ENCODE measurements at places on chromosomes 4 and X. TPM values are rescaled to one million over a fixed set of nuclear protein-coding genes. Genes with fewer than 3 reads are reported as not detected.

DNA sequence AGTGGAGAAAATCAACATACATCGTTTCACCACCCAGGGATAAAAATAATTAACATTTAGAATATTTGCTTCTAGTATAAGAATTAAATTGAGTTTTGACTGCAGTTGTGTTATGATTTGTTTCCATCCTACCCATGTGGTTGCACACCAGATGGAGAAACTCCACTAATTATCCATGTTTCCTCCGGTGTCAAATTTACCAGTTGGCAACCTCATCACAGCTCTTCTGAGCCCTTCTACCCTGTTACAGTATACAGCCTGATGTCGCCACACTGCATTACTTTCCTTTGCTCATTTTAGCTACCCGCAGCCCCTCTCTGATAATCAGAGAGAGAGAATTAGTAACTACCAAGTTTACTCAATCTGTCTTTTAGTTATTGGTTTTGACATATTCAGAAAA is 411.2 kb downstream of the DTHD1 start:
- no peaks in the 10 kb centered on the region for H3K27me3 ChIP-seq
- H3K27ac ChIP-seq = no peak overlapping the region
- H3K36me3 ChIP-seq = no peaks in the 10 kb centered on the region
- H3K4me3 ChIP-seq = no peak overlapping the region

- H3K27ac ChIP-seq = no peak overlapping the region
- H3K27me3 ChIP-seq = no peaks in the 10 kb centered on the region
- no peak overlapping the region for H3K4me3 ChIP-seq
- no peaks in the 10 kb centered on the region for H3K4me1 ChIP-seq
These were observed 113.3 kb downstream of the LINC00632 start for GRCh38 chrX:140822861-140823260.

GRCh38 chr4:6582889-6583490 is 8.0 kb downstream of the MAN2B2 start:
- no peaks in the 10 kb centered on the region for H3K27me3 ChIP-seq
- peak; percentile 73 for DNase-seq
- no peaks in the 10 kb centered on the region for H3K4me1 ChIP-seq
- H3K4me3 ChIP-seq = peak overlapping the region; percentile 29
- no peak overlapping the region for H3K27ac ChIP-seq
- peaks cover 30% of the 10 kb centered on the region for H3K36me3 ChIP-seq

GRCh38 chrX:101206471-101206870 is 13.1 kb upstream of the DRP2 start:
- no peaks in the 10 kb centered on the region for H3K36me3 ChIP-seq
- H3K27ac ChIP-seq = no peak overlapping the region
- no peaks in the 10 kb centered on the region for H3K27me3 ChIP-seq
- H3K4me3 ChIP-seq = no peak overlapping the region

DNA sequence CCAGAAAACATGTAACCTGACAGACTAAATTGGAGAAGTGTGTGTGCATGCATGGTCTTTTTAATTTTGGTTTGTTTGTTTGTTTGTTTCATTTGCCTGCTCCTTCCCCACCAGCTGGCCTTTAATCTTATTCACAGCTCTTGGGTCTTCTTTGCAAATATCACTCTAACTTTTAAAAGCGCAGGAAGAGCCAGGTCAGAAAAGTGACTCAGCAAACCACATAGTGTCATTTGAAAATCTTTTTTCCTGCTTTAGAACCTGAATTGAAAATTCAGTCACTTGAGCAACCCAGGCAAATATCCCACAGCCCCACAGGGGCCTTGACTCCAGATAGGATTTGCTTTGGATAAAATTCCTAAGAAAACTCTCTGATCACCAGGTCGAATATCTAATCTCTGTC is 4.6 kb downstream of the TMEM255A start:
- no peak overlapping the region for H3K27ac ChIP-seq
- no peaks in the 10 kb centered on the region for H3K4me1 ChIP-seq
- DNase-seq = no peak
- no peaks in the 10 kb centered on the region for H3K36me3 ChIP-seq

- H3K4me3 ChIP-seq = no peak overlapping the region
- no peaks in the 10 kb centered on the region for H3K36me3 ChIP-seq
- no peaks in the 10 kb centered on the region for H3K27me3 ChIP-seq
- no peak for DNase-seq
- no peak overlapping the region for H3K27ac ChIP-seq
- no peaks in the 10 kb centered on the region for H3K4me1 ChIP-seq
These were observed 270.5 kb upstream of the PPARGC1A start for GRCh38 chr4:24160358-24160757.

DNA sequence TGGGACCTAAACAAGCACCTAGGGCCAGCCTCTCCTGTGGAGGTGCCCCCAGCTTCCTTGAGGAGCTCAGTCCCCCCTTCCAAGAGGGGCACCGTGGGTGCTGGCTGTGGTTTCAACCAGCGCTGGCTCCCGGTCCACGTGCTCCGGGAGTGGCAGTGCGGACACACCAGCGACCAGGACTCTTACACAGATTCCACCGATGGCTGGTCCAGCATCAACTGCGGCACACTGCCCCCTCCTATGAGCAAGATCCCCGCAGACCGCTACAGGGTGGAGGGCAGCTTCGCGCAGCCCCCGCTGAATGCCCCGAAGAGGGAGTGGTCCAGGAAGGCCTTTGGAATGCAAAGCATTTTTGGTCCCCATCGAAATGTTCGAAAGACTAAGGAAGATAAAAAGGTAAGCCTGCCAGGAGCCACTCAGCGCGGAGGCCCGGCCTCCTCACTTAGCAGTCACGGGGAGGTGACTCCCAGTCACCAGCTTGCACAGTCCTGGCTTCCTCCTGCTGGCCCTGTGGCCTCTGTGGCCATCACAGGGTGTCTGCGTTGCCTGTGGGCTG is 24.9 kb downstream of the RGS12 start:
- H3K36me3 ChIP-seq = peaks cover 18% of the 10 kb centered on the region
- H3K27ac ChIP-seq = no peak overlapping the region
- no peak overlapping the region for H3K4me3 ChIP-seq
- DNase-seq = peak; percentile 40
- H3K4me1 ChIP-seq = peaks cover 9% of the 10 kb centered on the region

GRCh38 chr4:101027721-101028120 is 319.6 kb downstream of the PPP3CA start:
- peaks cover 16% of the 10 kb centered on the region for H3K36me3 ChIP-seq
- H3K4me3 ChIP-seq = no peak overlapping the region
- no peaks in the 10 kb centered on the region for H3K4me1 ChIP-seq
- H3K27me3 ChIP-seq = no peaks in the 10 kb centered on the region

DNA sequence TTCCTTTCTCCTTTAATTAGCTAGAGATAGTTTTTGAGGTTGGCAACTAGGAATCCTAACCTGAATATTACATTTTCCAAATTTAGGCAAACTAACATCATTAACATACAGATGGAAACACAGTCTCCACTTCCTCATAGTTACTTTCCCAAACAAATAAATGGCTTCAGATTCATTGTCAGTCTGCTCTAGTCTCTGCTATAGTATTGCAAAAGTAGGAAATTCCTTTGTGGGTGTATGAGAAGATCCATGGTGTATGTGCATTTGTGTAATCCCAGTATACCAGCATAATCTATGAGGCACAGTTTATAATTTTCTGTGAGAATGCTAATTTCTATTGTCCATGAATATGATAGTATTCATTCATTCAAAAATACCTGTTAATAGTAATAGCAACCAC is 3.0 kb upstream of the NDP start:
- no peaks in the 10 kb centered on the region for H3K4me1 ChIP-seq
- no peak for DNase-seq
- no peak overlapping the region for H3K27ac ChIP-seq

GRCh38 chr4:145098675-145099037 is 545 bp downstream of the ABCE1 start:
- peak overlapping the region; percentile 97 for H3K4me3 ChIP-seq
- H3K27me3 ChIP-seq = no peaks in the 10 kb centered on the region
- peaks cover 27% of the 10 kb centered on the region for H3K36me3 ChIP-seq
- H3K27ac ChIP-seq = peak overlapping the region; percentile 89

- no peak for DNase-seq
- H3K27me3 ChIP-seq = no peaks in the 10 kb centered on the region
- no peaks in the 10 kb centered on the region for H3K4me1 ChIP-seq
- H3K4me3 ChIP-seq = no peak overlapping the region
These were observed 7.8 kb downstream of the TAFAZZIN start for GRCh38 chrX:154419189-154419588.

DNA sequence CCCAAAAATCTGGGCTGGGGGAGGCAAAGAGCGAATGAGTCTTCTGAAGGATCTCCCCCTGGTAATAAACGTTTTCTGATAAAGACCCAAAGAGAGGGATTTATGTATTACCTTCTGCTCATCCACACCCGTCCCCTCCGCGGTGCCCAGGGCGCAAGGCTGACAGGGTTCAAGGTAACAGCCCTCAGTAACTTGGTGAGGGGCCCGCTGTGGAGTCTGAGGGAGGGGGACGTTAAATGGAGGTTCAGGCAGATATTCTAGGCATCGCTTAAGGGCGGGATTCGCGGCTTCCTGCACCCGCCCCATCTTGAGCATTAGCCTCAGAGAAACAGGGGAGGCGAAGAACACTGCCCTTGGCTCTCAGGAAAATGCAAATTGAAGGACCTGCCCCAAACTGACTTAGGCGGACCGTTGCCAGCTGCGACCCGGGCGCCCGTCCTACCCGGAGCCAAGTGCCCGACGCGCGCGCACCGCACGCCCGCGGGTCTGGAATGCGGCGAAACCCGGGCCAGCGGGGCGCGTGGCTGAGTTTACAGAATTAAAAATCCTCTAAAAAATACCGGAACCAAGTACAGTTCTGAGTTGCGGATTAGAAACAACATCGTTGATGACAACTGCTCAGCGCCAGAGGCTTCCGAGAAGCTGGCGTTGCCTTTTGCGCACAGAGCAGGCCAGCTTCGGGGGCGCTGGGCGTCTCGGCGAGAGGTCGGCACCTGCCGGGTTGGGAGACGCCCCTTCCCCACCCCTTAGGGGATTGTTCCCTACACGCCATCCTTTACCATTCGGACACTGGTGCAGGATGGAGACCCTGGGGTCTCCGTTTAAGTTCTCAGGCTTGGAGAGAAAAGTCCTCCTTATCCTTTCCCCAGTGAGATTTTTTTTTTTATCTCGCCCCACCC is 2.8 kb downstream of the HELT start:
- H3K27ac ChIP-seq = no peak overlapping the region
- peak overlapping the region; percentile 56 for H3K4me3 ChIP-seq
- DNase-seq = peak; percentile 68
- peaks cover 100% of the 10 kb centered on the region for H3K27me3 ChIP-seq
- peaks cover 7% of the 10 kb centered on the region for H3K4me1 ChIP-seq

- no peak overlapping the region for H3K4me3 ChIP-seq
- H3K4me1 ChIP-seq = no peaks in the 10 kb centered on the region
- no peak overlapping the region for H3K27ac ChIP-seq
- no peak for DNase-seq
- no peaks in the 10 kb centered on the region for H3K27me3 ChIP-seq
These were observed 455.5 kb downstream of the STIM2 start for GRCh38 chr4:27316176-27316575.

GRCh38 chrX:68177542-68177941 is 255.8 kb downstream of the OPHN1 start:
- H3K4me1 ChIP-seq = no peaks in the 10 kb centered on the region
- no peaks in the 10 kb centered on the region for H3K27me3 ChIP-seq
- no peak for DNase-seq
- H3K4me3 ChIP-seq = no peak overlapping the region
- H3K27ac ChIP-seq = no peak overlapping the region

The HPSE gene
- total RNA-seq = 1.8 TPM

The PFKFB1 gene
- 0.70 TPM for total RNA-seq

The SYP gene
- total RNA-seq = 1.4 TPM

The QDPR gene
- 36.3 TPM for total RNA-seq

The MRPS18C gene
- 64.2 TPM for total RNA-seq

The TASL gene
- total RNA-seq = not detected

The MAMLD1 gene
- 0.68 TPM for total RNA-seq

The TLR1 gene
- 0.09 TPM for total RNA-seq

The FRMPD3 gene
- total RNA-seq = 0.20 TPM

All from endodermal cell (in vitro differentiated cells).